ENCODE measurements at places on chromosomes 2 and 18.
A peak's percentile ranks its signal among the peaks of the same experiment; 100 is the strongest.

- no peak for DNase-seq
Measured at GRCh38 chr2:70887550-70888246, 48.0 kb upstream of the ATP6V1B1 start.

GRCh38 chr2:19895535-19895934 lies 6.2 kb downstream of the TTC32 start:
- no peak for DNase-seq

DNA sequence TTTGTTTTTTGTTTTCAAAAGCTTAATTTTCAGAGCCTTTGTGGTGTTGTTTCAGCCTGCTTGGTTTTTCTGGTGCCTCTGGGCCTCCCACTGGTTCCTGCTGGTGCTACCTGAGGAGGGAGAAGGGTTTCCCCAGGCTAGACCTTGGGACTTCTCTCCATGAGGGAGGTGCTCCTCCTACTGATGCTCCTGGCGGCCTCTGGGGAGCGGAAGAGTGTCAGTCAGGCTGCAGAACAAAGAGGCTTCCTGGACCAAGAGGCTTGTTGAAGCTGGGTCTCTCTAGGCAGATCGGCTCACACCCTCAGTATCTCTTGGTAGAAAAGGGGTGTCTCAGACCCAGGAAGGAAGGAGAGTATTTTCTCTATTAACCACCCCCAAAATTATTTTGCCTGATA lies 32.2 kb downstream of the RFX8 start:
- no peak for DNase-seq

DNA sequence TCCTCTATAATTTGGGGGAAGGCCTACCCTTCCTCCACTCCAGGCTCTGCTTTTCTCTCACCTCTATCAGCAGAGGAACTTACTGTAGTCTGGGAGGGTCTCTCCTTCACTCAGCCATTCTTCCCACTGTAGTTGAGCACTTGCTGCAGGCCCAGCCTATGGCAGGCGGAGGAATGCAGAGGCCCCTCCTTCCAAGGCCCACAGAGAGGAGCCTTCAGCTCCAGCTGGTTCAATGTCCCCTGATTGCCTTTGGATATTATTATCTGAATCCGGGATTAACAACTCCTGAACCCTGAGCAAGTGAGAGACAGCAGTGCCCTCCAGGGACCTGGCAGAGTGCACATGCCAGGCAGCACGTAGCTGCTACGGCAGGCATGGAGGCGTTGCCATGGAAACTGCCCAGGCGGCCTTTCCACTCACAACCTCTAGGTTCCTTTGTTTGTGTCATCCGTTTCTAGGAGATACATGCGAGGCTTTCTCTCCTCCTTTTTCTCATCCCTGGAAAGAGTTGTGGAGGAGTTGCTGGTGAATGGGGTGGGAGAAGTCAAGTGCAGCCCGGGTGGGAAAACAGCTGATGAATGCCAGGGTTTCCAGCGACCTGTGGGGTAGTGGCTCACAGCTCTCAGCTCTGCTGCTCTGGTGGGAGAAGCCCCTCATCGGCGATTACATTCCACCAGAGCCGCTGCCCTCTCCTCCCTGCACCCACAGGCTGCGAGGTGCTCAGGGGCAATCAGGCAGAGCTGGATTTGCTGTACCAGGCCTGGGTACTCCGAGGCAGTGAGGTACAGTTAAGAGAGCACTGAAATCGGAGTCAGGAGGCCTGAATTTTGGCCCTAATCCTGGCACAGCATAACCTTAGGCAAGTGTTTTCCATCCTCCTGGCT lies 55.3 kb upstream of the HK2 start:
- no peak for DNase-seq

- no peak for DNase-seq
Measured at GRCh38 chr2:169662744-169663143, 31.5 kb downstream of the CFAP210 start.

DNA sequence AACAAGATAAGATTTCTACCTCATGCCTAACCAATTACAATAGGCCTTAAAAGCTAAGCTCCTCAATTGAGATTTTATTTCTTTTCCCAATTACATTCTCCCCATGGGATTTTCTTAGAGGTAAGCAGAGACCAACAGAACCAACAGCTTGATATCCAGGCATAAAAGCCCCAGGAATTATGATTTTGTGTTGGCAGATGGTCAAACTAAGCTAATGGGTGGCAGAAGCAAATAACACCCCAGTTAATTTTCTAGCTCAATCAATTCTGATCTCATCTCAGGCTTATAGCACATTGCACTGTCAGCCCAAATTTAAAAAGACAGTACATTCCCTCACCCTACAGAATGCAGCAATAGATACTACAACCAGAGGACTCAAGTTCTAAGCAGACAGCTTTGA lies 156.4 kb downstream of the NRXN1 start:
- no peak for DNase-seq

GRCh38 chr18:26003356-26003755 lies 87.1 kb downstream of the SS18 start:
- no peak for DNase-seq

DNA sequence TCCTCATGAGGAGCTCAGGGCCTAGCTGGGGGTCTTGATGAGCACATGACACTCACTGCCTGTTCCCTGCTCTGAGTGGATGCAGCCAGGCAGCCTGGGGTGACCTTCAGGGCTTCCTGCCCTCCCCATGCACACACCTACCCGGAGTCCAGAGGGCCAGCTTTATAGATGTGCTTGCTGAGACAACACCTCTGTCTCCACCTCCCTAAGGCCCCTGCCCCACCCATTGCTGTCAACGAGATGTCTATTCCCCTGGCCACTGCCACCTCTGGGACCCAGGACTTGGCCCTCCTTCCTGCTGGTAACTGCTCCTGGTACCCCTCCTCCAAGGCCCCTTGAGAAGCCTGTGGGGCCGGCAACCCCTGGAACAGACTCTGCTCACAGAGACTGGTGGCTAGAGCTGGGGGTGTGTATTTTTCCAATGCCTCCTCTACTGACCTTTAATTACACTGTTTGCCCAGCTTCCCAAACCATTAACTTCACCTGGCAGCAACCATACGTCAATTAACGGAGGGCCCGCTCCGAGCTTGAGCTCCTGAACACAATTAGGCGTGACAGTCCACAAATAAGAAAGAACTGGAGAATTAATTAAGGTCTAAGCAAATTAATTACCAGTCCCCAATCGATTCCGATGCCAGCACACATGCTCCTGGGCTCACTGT lies 66.3 kb downstream of the EMX1 start:
- no peak for DNase-seq

GRCh38 chr18:425106-425745 lies 75.3 kb downstream of the COLEC12 start:
- no peak for DNase-seq

GRCh38 chr2:23419171-23420090 lies 34.5 kb downstream of the KLHL29 start:
- DNase-seq, result no peak

DNA sequence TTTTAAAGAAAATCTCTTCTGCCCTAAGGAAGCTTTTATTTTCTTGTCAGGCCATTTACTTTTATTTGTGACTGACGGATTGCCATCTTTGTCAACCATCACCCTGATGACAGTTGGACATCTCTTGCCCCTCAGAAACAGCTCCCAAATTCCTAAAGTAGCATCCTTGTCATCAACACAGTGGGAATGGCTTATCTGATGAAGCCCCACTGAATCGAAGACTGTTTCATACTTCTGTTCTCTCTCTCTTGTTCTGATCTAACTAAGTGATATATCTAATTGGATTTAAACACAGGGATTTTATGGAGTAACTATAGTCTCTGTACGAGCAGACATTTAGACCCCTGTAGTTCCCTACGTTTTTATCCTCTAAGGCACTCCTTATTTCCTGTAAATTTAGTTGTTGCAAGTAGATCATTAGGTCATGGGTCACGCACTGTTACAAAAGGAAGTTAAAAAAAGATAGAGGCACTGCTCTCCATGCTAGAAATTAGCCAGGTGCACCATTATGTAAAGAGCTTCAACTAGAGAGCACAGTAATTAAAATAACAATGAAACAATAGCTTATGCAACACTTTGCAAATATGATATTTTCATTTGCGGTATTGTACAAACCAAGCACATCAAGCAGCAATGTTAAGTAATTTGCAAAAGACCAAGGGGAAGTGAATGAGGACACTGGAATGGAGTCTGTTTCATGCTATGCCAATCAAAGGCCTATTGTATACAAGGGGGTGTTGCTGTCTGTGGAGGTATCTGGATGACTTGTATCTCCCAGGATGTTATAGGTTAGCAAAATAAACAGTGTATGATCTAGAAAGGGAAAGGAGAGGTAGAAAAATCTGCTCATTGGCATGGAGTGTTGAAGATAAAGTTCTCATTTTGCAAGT lies 284.7 kb downstream of the LRRTM1 start:
- no peak for DNase-seq

DNA sequence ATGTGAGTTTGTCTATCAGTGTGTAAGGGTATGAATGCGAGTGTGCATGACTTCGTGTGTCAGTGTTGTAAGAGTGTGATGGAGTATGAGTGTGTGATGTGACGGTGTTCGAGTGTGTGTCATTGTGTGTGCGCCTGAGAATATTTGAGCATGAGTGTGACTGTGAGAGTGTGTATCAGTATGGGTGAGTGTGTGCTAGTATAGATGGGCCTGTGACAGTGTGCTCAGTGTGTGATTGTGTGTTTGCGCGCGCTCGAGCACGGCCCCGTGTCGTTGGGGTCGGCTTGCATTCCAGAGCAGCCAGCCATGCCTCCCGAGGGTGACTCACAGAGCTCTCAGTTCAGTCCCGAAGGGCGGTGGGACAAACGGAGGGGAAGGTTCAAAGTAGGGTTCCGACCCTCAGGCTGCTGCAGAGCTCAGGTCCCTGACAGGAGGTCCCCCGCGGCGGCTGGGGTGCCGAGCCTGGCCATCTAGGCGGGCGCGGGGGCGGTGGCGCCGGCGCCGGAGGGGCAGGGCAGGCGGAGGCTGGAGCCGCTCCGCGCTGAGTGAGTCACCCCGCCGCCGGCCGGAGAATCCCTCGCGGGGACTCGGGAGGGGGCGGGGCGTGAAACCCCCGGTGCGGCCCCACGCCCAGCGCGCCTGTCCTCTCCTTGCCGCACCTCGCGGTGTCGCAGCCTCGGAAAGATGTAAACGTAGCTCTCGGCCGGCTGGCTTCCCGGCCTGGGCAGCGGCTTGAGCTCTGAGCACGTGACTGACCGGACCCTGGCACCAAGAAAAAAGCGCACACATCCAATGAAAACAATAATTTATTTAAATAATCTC lies 3.8 kb downstream of the DLX2 start:
- DNase-seq, result no peak

- peak; percentile 15 for DNase-seq
Measured at GRCh38 chr2:38750011-38750890, 910 bp downstream of the SRSF7 start.

DNA sequence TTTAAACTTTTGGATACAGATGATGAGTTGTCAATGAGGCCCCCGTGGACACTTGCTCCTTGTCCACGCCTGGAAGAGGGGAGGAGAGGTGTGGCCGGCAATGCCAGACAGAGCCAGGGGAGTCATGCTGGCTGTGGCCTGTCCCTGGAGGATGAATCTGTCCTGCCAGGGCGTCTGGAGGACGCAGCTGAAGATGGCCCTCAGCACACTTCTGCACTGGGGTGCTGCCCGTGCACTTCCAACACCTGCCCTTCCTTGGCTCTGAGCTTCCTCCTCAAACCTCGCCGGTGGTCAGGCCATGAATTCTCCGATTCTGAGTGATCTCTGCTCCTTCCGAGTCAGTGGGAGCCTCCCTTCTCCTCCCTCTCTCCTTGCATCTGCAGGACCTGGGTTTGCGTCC lies 56.4 kb downstream of the KCNF1 start:
- DNase-seq, result no peak

DNA sequence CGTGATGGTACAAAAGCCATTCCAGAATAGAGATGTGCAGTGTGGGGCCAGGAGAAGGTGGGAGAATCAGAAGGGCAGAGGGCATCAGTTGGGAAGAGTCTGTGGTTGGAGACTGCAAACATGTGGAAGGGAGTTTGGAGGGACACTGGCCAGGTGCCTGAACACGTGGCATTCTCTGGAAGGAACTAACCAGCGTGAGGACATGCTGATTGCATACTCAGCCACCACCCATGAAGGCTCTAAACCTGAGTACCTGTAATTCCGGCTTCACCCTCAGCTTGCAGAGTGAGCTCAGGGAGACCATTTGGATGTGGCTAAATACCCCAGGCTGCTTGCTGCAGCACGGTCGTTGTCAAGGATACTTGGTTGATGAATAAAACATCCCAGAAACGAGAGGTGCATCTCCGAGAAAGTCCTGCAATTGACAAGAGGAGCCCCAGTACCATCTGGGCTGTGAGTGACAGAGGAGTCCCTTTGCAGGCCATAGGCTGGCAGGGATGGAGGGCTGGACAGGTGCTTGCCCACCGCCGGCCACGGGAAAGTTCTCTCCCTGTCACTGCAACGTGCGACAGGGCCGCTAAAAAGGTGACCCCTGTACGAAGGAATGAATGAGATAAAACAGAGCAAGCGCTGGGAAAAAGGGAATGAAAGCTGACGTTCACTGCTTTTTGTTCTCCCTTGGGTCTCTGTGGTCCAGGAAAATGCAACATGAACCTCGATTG lies 5.0 kb downstream of the ACKR3 start:
- DNase-seq, result no peak

DNA sequence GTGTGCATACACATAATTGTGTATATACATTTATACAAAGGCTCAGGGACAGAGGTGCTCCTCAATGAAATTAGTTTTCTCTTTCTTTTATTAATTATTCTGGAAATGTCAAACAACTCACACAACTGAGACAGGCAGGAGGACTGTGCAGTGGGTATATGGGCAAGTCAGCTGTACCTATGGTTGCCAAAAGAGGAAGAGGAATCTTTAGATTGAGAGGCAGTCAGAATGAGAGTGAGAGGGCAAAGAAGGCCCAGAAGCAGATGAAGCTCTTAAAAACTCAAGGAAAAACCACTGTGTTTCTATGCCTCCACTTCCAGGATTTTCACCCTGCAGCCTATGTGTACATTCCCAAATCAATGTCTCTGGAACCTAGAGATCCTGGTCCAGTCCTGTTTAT lies 79.1 kb downstream of the CACNB4 start:
- DNase-seq, result no peak

GRCh38 chr2:227474410-227474809 lies 2.5 kb downstream of the AGFG1 start:
- DNase-seq, result no peak

DNA sequence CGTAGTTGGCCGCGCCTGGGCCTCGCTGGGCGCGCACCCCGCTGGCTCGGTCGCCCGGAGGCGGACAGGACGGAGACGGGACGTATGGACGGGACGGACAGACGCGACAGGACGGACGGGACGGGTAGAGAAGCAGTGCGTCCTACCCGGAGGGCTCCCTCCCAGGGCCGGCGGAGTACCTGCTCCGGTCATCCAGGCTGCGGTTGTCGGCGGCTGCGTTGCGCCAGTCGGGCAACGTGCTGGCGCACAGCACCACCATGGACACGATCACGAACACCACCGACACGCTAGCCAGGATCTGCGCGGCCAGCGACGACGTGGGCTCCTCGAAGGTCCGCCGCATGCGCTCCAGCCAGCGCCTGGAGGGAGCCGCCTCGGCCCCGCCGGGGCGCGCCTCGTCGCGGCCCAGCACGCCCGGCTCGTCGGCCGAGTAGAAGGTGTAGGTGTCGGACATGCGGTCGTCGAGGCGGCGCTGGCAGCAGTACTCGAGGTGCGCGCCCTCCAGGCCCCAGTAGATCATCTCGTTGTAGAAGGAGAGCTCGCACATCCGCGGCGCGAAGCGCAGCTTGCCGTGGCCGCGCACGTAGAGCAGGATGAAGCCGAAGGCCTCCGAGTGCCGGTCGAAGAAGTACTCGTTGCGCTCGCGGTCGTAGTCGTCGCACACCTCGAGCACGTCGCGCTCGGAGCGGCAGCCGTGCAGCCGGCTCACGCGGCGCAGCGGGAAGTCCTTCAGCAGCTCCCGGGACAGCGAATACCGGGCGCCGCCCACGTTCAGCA lies 903 bp downstream of the KCNG3 start:
- DNase-seq, result no peak
